Smooth muscle cell of the brain vasculature (primary cell): ENCODE measurements at places on chromosomes 6 and 20.

GRCh38 chr6:16722630-16723029, 38.6 kb downstream of the ATXN1 start:
- no peak for DNase-seq

- peak; percentile 46 for DNase-seq
These were observed 327.6 kb downstream of the NKAIN2 start for GRCh38 chr6:124131259-124131658.

GRCh38 chr6:83185096-83185495, 8.0 kb downstream of the PGM3 start:
- DNase-seq, result no peak

GRCh38 chr20:35166242-35166830, 5.5 kb upstream of the PROCR start:
- DNase-seq, result no peak

DNA sequence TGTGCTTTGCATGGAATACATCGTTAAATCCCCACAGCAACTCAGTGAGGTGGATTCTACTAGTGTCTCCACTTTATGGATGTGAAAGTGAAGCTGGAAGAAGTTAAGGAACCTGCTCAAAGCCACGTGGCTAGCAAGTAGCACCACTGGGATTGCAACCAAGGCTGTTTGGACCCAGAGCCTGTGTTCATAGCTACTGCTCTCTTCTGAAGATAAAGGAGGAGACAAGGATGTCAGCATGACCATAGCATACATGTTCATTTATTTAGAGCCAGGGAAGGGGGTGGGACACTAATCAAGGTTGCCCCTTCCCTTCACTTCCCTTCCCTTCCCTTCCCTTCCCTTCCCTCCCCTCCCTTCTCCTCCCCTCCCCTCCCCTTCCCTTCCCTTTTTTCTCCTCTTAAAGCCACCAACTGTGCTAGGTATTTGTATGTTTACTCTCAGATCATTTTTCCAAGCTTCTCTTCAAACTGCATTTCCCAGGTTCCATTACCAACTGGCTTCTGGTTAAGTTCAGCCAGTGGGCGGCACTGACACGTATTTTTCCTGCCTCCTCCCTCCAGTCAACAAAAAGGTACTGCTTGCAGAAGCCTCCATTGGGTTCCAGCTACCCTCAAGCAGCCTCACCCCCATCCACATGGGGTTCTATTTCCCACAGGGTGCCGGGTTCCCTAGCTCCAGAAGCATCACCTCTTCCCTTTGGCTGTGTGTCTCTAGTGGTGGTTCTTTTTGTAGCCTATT, 134.9 kb downstream of the BCAS1 start:
- DNase-seq, result no peak

- DNase-seq, result no peak
These were observed 775.6 kb downstream of the PHF3 start for GRCh38 chr6:64411226-64411625.

DNA sequence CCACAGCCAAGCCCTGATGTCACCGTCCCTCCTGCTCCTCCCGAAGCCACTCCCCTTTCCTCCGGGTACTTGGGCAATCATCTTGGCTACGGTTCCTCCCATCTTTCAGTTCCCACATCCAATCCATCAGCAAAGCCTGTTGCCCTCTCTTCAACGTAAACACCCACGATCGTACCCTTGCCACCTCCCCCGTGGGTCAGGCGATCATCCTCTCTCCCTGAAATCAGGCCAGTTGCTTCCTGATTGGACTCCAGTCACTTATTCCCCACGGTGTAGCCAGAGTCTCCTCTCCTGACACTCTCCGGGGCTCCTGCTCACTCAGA, 44.5 kb downstream of the SULF2 start:
- DNase-seq, result no peak

GRCh38 chr20:36017048-36017951, 48.9 kb downstream of the CNBD2 start:
- peak; percentile 24 for DNase-seq

DNA sequence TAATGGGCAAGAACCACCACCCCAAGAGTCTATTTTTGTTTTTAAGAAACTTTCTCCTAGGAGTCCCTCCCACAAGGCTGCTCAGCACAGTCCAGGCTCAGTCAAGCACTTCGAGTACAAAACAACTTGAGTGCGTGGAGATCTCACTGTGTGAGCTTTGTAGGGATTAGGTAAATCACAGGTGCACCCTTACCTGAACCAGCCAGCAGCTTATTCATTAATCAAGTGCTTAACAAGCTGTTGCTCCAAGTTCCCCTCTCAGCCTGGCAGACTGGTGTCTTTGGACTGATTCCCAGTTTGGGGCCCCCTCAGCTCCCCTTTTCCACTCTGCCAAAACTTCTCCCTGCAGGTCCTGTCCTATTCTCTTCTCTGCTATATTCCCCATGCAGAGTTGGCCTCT, 133.1 kb downstream of the LY86 start:
- DNase-seq, result no peak

GRCh38 chr6:164133095-164133494, 718.6 kb downstream of the QKI start:
- DNase-seq, result no peak

- no peak for DNase-seq
These were observed 479.7 kb upstream of the FLRT3 start for GRCh38 chr20:14817101-14817500.

DNA sequence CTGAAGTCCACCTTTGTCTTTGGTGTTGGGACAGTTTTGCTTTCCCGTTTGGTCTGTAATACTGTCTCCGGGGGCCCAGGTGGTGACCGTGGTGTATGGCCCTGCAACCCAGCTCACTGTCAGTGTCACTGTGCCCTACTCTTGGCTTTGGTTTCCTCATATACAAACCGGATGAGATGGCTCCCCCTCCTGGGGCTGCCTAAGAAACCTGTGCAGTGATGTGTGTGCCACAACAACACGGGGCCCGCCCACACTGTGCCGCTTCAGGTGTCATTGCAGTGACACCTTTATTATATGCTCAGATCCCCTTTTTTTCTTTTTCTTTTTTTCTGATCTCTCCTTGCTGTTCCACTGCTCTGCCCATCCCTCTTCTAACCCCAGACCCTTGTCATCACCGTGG, 73.9 kb downstream of the RAMACL start:
- no peak for DNase-seq

GRCh38 chr6:108020472-108021116, 53.9 kb downstream of the OSTM1 start:
- DNase-seq, result no peak

DNA sequence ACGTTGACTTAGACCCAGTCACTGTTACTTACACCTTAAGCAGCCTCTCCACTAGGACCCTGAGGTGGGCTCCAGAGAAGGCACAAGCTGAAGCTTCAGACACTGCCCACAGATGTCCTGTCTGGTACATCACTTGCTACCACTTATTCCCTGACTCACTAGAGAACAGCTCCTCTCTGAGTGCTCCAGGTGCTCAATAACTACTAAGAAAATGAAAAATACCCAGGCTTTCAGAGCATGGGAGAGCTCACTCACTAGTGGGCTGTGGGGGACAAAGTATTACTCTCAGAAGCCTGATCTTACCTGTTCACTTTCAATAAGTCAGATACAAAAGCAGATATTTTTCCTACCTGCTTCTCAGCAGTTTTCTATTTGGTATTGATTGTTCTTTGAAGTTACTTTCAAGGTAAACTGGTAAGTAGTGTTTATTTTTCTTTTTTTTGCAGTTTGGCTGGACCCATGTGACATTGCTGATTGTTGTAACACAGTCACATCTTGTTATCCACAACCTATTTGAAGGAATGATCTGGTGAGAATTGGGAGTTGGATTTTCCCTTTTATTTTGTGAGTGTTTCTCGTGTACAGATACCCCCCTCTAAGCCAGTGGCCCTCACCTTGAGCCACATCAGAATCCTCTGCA, 55.9 kb downstream of the CDS2 start:
- DNase-seq, result no peak

- DNase-seq, result no peak
These were observed 414.0 kb downstream of the GJA1 start for GRCh38 chr6:121849477-121849876.

DNA sequence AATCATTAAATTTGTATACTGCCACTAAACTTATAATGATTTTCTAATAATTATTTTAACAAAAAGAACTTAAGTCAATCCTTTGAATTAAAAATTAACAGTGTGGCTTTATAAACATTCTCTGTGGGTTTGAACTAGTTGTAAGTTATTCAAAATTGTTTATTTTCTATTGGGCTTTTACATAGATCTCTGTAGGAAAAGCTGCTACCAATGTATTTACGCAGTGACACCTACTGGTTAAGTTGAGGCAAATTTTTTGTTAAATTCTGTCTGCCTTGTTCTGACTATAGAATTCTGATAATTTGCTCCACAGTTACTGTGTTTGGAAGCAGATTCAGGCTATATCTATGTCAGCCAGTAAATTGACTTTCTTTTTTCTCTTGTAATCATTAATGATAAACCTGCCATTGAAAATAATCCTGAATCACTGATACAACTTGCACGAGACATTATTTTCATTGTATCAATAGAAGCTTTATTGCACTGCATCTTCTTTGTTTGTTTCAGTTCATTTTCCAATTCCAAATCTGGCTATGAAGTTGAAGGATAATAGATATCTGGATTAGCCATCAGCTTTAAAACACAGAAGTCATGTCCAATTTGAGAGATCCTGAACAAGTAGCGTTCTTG, 66.0 kb upstream of the UTRN start:
- DNase-seq, result no peak

- no peak for DNase-seq
These were observed 102.5 kb upstream of the SPACA1 start for GRCh38 chr6:87945181-87945580.

GRCh38 chr20:49813305-49813974, 812 bp downstream of the SLC9A8 start:
- DNase-seq, result no peak

- no peak for DNase-seq
These were observed 203.3 kb downstream of the BCAS1 start for GRCh38 chr20:53866794-53867740.

GRCh38 chr6:119856136-119856535, 506.6 kb upstream of the MAN1A1 start:
- DNase-seq, result peak; percentile 4

GRCh38 chr6:72931325-72931887, 293.9 kb downstream of the KHDC1L start:
- DNase-seq, result no peak

- DNase-seq, result no peak
These were observed 28.5 kb downstream of the FAM162B start for GRCh38 chr6:116737004-116737403.

GRCh38 chr6:145036848-145037567, 698.3 kb downstream of the EPM2A start:
- no peak for DNase-seq

- no peak for DNase-seq
These were observed 161.4 kb downstream of the CD109 start for GRCh38 chr6:73857341-73857890.

- DNase-seq, result no peak
These were observed 39.0 kb upstream of the ANGPT4 start for GRCh38 chr20:955111-955510.

DNA sequence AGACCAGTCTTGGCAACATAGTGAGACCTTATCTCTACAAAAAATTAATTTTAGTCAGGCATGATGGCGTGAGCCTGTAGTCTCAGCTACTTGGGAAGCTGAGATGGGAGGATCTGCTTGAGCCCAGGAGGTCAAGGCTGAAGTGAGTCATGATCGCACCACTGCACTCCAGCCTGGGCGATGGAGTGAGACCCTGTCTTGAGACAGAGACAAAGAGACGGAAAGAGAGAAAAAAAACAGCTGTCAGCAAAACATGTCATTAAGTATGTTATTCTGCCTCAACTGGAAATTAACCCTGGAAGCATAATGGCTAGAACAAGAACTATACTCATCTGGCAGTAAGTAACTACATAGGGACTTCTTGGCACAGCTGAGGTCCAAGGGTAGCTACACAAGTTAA, 7.2 kb downstream of the MMS22L start:
- DNase-seq, result no peak

DNA sequence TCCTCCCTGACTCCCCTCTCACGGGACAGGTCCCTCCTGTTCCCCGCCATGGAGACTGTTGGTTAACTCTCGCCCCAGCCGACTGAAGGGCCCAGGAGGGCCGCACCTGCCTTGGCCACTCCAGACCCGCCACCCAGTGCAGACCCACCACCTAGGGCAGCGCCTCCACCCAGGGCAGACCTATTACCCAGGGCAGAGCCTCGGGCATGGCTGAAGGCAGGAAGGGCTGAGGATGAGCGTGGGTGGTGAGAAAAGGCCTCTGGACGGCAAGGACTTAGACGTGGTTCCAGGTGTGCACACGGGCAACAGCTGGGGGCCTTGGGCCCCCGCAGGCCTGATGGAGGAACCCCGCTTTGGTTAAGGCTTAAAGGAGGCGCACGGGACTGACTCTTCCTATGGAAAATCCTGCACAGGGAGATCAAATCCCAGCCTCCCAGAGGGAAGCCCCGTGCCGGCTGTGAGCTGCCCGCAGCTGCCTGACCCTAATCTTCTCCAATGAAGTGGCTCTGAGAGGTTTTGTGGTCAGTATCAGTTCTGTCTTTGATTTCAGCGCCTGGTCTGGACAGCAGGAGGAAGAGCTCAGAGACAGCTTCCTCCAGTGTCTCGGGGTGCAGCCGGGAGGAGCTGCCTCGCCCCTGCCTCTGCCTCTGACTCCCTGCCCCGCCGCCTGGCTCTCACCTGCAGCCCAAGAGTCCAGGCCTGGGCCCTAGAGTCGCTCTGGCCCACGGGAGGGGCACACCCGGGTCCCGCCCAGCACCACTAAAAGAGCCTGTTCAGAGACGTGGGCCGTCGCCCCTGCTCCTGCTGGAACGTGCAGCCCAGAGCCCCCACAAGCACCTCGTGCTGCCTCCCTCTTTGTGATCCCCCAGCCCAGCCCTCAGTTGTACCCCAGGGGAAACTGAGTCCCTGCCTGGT, 12.1 kb upstream of the CHRNA4 start:
- DNase-seq, result no peak

- no peak for DNase-seq
These were observed 23.9 kb downstream of the PPP1R16B start for GRCh38 chr20:38829296-38829875.
